ENCODE measurements at places on chromosomes 4 and X. TPM values are rescaled to one million over a fixed set of nuclear protein-coding genes. Genes with fewer than 3 reads are reported as not detected.

Gene DOK7
- total RNA-seq, result 0.63 TPM

Gene CT45A10
- not detected for total RNA-seq

Gene OPRPN
- not detected for total RNA-seq

Gene SPATA4
- total RNA-seq, result 3.0 TPM

Gene ATOH1
- not detected for total RNA-seq

Gene PDE6B
- 24.6 TPM for total RNA-seq

GRCh38 chrX:110389570-110389969 is 30.9 kb downstream of the RTL9 start:
- H3K36me3 ChIP-seq, result no peaks in the 10 kb centered on the region
- no peak overlapping the region for H3K27ac ChIP-seq
- DNase-seq, result no peak
- no peak overlapping the region for H3K4me3 ChIP-seq
- no peaks in the 10 kb centered on the region for H3K4me1 ChIP-seq
- peaks cover 16% of the 10 kb centered on the region for H3K27me3 ChIP-seq

DNA sequence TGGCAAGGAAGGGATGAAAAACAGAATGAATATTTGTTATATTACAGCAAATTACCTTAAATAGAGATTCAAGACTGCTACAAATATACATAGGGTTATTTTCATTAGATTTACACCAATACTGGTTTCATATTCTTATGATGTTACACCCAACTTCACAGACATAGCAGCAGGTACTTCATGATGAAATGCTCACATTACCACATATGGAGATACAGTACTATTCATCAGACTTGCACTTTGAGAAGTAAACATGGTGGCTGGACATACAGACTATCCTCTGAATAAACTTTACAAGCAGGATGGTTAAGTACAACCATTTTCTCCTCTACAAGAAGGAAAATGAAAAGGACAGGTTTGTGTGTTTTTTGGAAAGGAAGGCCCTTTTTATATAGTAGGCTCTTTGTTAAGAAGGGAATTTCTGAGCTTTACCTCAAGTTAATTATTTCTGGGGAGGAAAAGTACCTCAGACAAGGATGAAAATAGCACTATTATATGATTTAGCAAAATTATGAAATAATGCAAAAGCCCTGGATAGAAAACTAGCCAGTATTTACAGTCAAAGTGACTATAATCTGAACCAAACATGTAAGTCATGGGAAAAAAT is 12.0 kb upstream of the FAM120C start:
- H3K27ac ChIP-seq, result no peak overlapping the region
- H3K4me3 ChIP-seq, result no peak overlapping the region
- H3K4me1 ChIP-seq, result no peaks in the 10 kb centered on the region
- no peak for DNase-seq
- H3K36me3 ChIP-seq, result no peaks in the 10 kb centered on the region
- no peaks in the 10 kb centered on the region for H3K27me3 ChIP-seq

DNA sequence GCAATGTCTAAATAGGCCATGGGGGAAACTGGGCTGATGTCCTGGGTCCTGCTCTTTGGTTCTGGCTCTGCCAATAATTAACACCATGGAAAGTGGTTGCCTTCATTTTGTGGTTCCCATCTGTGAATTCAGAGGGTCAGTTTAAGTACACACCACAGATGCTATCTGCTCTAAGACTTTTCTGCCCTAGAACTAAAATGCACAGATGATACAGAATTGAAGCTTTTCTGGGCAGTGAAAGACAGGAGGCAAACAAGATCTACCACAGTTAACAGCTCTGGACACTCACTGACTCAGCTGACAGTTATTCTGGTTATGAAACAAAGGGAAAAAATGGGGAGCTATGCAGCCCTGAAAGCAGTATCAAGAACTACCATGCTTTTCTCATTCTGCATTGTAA is 37.3 kb downstream of the APBB2 start:
- H3K27ac ChIP-seq, result peak overlapping the region; percentile 40
- H3K4me3 ChIP-seq, result no peak overlapping the region
- no peak for DNase-seq
- no peaks in the 10 kb centered on the region for H3K27me3 ChIP-seq
- H3K36me3 ChIP-seq, result no peaks in the 10 kb centered on the region

DNA sequence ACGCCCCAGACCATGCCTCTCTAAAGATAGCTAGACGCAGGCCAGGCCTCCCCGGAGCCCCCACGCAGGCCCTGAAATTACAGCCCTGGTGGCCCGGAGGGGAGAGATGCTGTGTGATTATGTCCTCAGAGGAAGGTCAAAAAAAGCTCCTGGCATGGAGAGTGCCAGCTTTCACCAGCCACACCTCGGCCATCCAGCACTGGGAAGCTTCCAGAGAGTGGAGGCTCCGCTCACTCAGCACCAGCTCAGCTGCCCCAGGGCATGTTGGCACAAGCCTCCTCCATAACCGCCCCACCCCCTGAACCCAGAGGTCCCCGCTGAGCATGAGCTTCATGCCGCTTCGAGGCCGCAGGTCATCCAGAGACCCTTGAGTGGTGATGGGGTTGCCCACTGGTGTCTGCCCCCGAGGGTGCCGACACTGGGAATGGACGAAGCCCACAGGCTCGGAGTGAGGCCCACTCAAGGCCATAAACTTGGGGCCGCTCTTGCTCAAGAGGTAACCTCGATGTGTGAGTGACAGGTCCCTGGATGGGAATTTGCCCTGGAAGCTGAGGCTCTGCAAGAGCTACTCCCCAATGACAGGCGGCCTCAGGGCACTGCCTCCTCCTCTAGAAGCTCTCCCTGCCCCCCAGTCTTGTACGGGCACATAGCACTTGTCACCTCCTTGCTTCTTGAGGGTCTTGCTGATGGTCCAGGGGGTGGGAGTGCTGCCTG is 4.4 kb upstream of the BGN start:
- H3K4me3 ChIP-seq, result no peak overlapping the region
- H3K36me3 ChIP-seq, result no peaks in the 10 kb centered on the region
- peaks cover 32% of the 10 kb centered on the region for H3K4me1 ChIP-seq
- DNase-seq, result no peak

GRCh38 chr4:24032371-24032989 is 142.6 kb upstream of the PPARGC1A start:
- no peak overlapping the region for H3K4me3 ChIP-seq
- no peaks in the 10 kb centered on the region for H3K36me3 ChIP-seq
- no peak overlapping the region for H3K27ac ChIP-seq
- no peaks in the 10 kb centered on the region for H3K27me3 ChIP-seq
- H3K4me1 ChIP-seq, result peaks cover 14% of the 10 kb centered on the region

GRCh38 chr4:151519728-151520415 is 110.9 kb downstream of the FHIP1A start:
- no peaks in the 10 kb centered on the region for H3K4me1 ChIP-seq
- no peak for DNase-seq
- no peak overlapping the region for H3K4me3 ChIP-seq
- no peaks in the 10 kb centered on the region for H3K27me3 ChIP-seq

- H3K4me3 ChIP-seq, result no peak overlapping the region
- H3K27me3 ChIP-seq, result peaks cover 12% of the 10 kb centered on the region
- no peaks in the 10 kb centered on the region for H3K4me1 ChIP-seq
- H3K36me3 ChIP-seq, result no peaks in the 10 kb centered on the region
- H3K27ac ChIP-seq, result no peak overlapping the region
Observed at GRCh38 chrX:103533511-103534216, 14.4 kb upstream of the RAB40A start.

GRCh38 chr4:98570151-98570797 is 88.1 kb downstream of the TSPAN5 start:
- peaks cover 8% of the 10 kb centered on the region for H3K4me1 ChIP-seq
- DNase-seq, result no peak
- no peaks in the 10 kb centered on the region for H3K36me3 ChIP-seq
- no peak overlapping the region for H3K4me3 ChIP-seq

GRCh38 chr4:72661830-72662229 is 92.8 kb upstream of the ADAMTS3 start:
- H3K27me3 ChIP-seq, result no peaks in the 10 kb centered on the region
- H3K27ac ChIP-seq, result no peak overlapping the region

DNA sequence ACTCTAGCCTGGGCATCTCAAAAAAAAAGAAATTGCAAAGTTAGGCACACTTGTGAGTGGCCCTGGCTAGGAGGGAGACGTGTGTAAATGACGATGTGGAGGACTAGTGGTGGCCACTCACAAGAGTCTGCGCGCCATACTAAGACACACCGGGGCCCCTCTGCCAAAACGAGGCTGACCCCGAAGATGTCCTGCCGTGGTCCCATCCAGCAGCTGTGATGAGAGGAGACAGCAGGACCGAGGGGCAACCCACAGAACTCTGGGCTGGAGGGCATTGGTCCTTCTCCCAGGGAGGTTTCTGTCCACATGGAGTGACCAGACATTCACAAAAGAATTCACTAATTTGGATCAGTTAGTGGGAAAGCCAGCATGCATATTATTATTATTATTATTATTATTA is 47.4 kb downstream of the NOP14 start:
- H3K27me3 ChIP-seq, result no peaks in the 10 kb centered on the region
- H3K27ac ChIP-seq, result no peak overlapping the region
- no peak overlapping the region for H3K4me3 ChIP-seq
- H3K4me1 ChIP-seq, result peaks cover 3% of the 10 kb centered on the region
- no peak for DNase-seq
- H3K36me3 ChIP-seq, result peaks cover 20% of the 10 kb centered on the region

GRCh38 chr4:39565878-39566600 is 38.8 kb upstream of the UGDH start:
- no peaks in the 10 kb centered on the region for H3K27me3 ChIP-seq
- H3K4me3 ChIP-seq, result no peak overlapping the region
- H3K36me3 ChIP-seq, result peaks cover 6% of the 10 kb centered on the region
- no peak overlapping the region for H3K27ac ChIP-seq
- H3K4me1 ChIP-seq, result peaks cover 4% of the 10 kb centered on the region

- H3K4me1 ChIP-seq, result no peaks in the 10 kb centered on the region
- H3K4me3 ChIP-seq, result no peak overlapping the region
- H3K27me3 ChIP-seq, result no peaks in the 10 kb centered on the region
Observed at GRCh38 chrX:66680451-66680850, 41.6 kb upstream of the EDA2R start.

- no peak for DNase-seq
- H3K27me3 ChIP-seq, result peaks cover 19% of the 10 kb centered on the region
- H3K4me3 ChIP-seq, result no peak overlapping the region
Observed at GRCh38 chrX:7028246-7028645, 119.3 kb upstream of the STS start.

DNA sequence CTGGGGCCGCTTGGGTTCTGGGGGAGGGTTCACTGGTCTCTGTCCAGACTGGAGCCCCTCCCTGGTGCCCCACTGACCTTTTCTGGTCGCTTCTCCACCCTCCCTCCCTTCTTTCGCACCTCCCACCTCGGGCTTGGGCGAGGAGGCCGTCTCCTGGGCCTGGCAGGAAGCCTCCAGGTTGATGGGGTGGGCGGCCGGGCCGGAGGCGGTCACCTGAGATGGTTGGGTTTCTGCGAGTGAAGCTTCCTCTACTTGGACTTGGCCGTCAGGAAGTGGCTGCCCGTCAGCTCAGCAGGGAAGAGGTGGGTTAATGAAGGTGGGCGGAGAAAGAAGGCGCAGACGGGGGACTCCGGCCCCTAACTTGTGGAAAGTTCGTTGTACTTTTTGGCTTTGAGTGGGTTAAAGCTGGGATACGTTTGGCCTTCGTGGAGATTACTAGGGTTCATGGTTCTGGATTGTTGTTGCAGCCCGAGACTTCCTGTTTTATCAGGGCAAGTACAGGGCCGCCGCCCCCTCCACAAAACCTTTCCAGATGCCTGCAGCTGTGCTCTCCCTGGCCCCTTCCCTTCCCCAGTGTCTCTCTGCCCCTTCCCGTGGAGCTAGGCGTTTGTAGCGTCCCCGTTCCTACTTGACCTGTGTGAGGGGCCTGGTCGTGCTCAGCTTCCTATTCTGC is 1.2 kb downstream of the AKAP17A start:
- peak overlapping the region; percentile 85 for H3K27ac ChIP-seq
- H3K27me3 ChIP-seq, result no peaks in the 10 kb centered on the region
- H3K36me3 ChIP-seq, result peaks cover 7% of the 10 kb centered on the region
- H3K4me3 ChIP-seq, result peak overlapping the region; percentile 97
- peak; percentile 27 for DNase-seq
- peaks cover 5% of the 10 kb centered on the region for H3K4me1 ChIP-seq

DNA sequence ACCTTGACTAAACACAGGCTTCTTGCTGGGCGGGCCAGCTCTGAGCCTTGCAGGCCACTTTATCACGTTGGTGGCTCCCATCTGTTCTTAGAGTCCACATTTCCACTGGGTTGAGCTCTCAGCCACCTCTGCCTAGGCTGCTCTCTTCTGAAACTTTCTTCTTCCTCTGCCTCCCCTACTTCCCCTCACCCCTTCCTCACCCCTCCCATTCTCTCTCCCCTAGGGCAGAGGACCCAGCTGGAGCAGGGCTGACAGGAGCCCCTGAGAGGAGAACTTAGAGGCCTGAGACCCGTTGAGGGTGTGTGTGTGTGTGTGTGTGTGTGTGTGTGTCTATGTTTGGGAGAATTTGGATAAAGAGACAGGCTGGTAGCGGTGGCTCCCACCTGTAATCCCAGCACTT is 19.9 kb upstream of the TMSB4X start:
- H3K27ac ChIP-seq, result no peak overlapping the region
- no peak overlapping the region for H3K4me3 ChIP-seq
- DNase-seq, result no peak
- H3K36me3 ChIP-seq, result no peaks in the 10 kb centered on the region

- DNase-seq, result no peak
- H3K36me3 ChIP-seq, result no peaks in the 10 kb centered on the region
- no peak overlapping the region for H3K4me3 ChIP-seq
- H3K27me3 ChIP-seq, result peaks cover 47% of the 10 kb centered on the region
Observed at GRCh38 chrX:151184705-151185104, 8.3 kb downstream of the GPR50 start.

- no peaks in the 10 kb centered on the region for H3K27me3 ChIP-seq
- H3K4me3 ChIP-seq, result no peak overlapping the region
- no peak overlapping the region for H3K27ac ChIP-seq
- no peak for DNase-seq
- peaks cover 37% of the 10 kb centered on the region for H3K36me3 ChIP-seq
- H3K4me1 ChIP-seq, result no peaks in the 10 kb centered on the region
Observed at GRCh38 chr4:168398188-168398587, 79.6 kb upstream of the DDX60 start.

DNA sequence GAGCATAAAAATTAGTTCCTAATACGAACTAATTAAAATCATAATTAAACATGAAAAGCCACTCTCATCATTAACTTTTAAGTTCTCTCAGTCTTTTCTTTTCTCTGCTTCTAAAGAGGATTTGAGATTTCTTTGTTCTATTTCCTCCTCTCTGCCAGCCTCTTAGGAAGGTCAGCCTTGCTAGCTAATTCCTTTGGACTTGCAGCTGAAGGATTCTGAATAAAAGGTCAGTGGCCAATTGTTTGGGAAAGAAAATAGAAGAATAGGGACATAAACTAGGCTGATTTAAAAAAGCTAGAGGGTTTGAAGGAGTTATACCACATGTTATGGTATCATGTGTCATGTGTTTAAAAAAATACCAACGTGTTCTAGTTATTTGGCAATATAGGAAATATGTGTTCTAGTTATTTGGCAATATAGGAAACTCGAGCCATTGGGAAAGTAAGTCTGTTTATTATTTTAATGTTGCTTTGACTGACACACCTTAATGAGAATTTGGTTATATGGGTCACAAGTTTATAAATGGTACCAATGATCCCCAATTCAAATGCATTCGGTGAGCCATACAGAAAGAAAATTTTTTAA is 1668.7 kb upstream of the PCDH7 start:
- no peaks in the 10 kb centered on the region for H3K4me1 ChIP-seq
- no peak overlapping the region for H3K27ac ChIP-seq
- no peaks in the 10 kb centered on the region for H3K27me3 ChIP-seq
- no peak overlapping the region for H3K4me3 ChIP-seq

All from lung (tissue), 17 donors.